ENCODE measurements at places on chromosomes 7 and 10. TPM values are rescaled to one million over a fixed set of nuclear protein-coding genes. Genes with fewer than 3 reads are reported as not detected.

DNA sequence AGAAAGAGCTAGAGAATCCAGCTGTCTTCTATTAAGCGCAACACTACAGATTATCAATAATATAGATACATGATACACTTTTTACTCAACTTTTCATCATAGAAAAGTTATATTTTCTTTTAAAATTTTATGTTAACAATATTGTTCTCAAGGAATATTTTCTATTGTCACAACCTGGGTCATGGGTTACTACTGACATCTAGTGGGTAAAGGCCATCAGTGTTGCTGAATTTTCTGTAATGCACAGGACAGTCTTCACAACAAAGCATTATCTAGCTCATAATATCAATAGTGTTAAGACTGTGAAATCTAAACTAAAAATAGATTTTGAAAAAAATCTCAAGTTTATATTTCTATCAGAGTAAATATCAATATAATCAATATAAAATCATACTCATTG is 209.8 kb downstream of the ZNF33B start:
- no peaks in the 10 kb centered on the region for H3K36me3 ChIP-seq
- H3K27me3 ChIP-seq: no peaks in the 10 kb centered on the region
- H3K4me1 ChIP-seq: no peaks in the 10 kb centered on the region
- H3K27ac ChIP-seq: no peak overlapping the region

- H3K27me3 ChIP-seq: peaks cover 4% of the 10 kb centered on the region
- no peaks in the 10 kb centered on the region for H3K4me1 ChIP-seq
These were observed 155.5 kb downstream of the SPAG6 start for GRCh38 chr10:22500656-22501340.

- DNase-seq: no peak
- no peaks in the 10 kb centered on the region for H3K36me3 ChIP-seq
- H3K27me3 ChIP-seq: no peaks in the 10 kb centered on the region
- no peak overlapping the region for H3K27ac ChIP-seq
- H3K4me1 ChIP-seq: no peaks in the 10 kb centered on the region
- no peak overlapping the region for H3K4me3 ChIP-seq
These were observed 1253.5 kb downstream of the TYW1 start for GRCh38 chr7:68250143-68250542.

- no peaks in the 10 kb centered on the region for H3K36me3 ChIP-seq
- peak; percentile 48 for DNase-seq
- peak within 1 kb of the TSS; percentile 59 for H3K4me3 ChIP-seq
- peaks cover 10% of the 10 kb centered on the region for H3K4me1 ChIP-seq
These were observed at the start of gene CFTR for GRCh38 chr7:117479225-117480054. CFTR (plus strand) TSS chr7:117480025; CDS start chr7:117480095, 70 bp downstream.

- no peaks in the 10 kb centered on the region for H3K4me1 ChIP-seq
- no peaks in the 10 kb centered on the region for H3K27me3 ChIP-seq
- no peaks in the 10 kb centered on the region for H3K36me3 ChIP-seq
- DNase-seq: peak; percentile 67
- no peak overlapping the region for H3K27ac ChIP-seq
These were observed 21.1 kb upstream of the HBP1 start for GRCh38 chr7:107147464-107148393.

- no peak overlapping the region for H3K4me3 ChIP-seq
- H3K36me3 ChIP-seq: no peaks in the 10 kb centered on the region
- H3K4me1 ChIP-seq: peaks cover 15% of the 10 kb centered on the region
- no peak for DNase-seq
- no peak overlapping the region for H3K27ac ChIP-seq
- H3K27me3 ChIP-seq: no peaks in the 10 kb centered on the region
These were observed 86.5 kb upstream of the LRRC4 start for GRCh38 chr7:128117691-128118090.

Gene CCDC71L
- 11.8 TPM for total RNA-seq

Gene ANXA8L1
- total RNA-seq: not detected

Gene TFPI2
- 5.4 TPM for total RNA-seq
